ENCODE measurements at places on chromosomes 3 and 15. TPM values are rescaled to one million over a fixed set of nuclear protein-coding genes. Genes with fewer than 3 reads are reported as not detected.
A peak's percentile ranks its signal among the peaks of the same experiment; 100 is the strongest.

GRCh38 chr3:31092748-31093589 lies 198.5 kb upstream of the GADL1 start:
- H3K4me1 ChIP-seq, result peaks cover 9% of the 10 kb centered on the region
- no peaks in the 10 kb centered on the region for H3K27me3 ChIP-seq
- H3K27ac ChIP-seq, result no peak overlapping the region

RGMA gene
- polyA plus RNA-seq, result not detected

DNA sequence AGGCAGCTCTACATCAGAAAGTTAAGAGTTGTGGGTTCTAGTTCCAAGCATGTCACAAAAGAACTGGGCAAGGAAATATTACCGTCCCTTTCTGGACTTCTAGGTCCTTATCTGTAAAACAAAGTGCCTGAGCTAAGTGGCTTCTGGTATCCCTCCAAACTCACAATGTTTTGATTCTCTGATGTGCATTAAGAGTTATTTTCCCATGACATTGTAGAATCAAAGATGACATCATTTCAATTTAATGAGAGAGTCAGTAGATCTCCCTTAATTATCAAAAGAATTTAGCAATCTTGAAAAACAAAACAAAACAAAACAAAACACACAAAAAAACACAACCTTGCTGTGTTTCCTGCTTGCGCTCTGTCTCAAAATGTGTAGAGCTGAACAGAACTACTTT lies 88.7 kb downstream of the DUT start:
- H3K27ac ChIP-seq, result no peak overlapping the region
- DNase-seq, result no peak
- H3K27me3 ChIP-seq, result peaks cover 6% of the 10 kb centered on the region
- H3K4me1 ChIP-seq, result no peaks in the 10 kb centered on the region

- H3K27ac ChIP-seq, result no peak overlapping the region
- H3K4me1 ChIP-seq, result no peaks in the 10 kb centered on the region
- no peak for DNase-seq
Measured at GRCh38 chr3:128286691-128287090, 133.4 kb downstream of the EEFSEC start.

ARL8B gene
- polyA plus RNA-seq, result 37.7 TPM

DUOXA2 gene
- not detected for polyA plus RNA-seq

- H3K4me1 ChIP-seq, result peaks cover 75% of the 10 kb centered on the region
- H3K27me3 ChIP-seq, result peaks cover 18% of the 10 kb centered on the region
- H3K36me3 ChIP-seq, result peaks cover 6% of the 10 kb centered on the region
- no peak overlapping the region for H3K4me3 ChIP-seq
- no peak for DNase-seq
Measured at GRCh38 chr15:39621210-39621609, 40.3 kb downstream of the THBS1 start.

- DNase-seq, result no peak
- H3K27me3 ChIP-seq, result no peaks in the 10 kb centered on the region
- H3K4me3 ChIP-seq, result no peak overlapping the region
- H3K36me3 ChIP-seq, result no peaks in the 10 kb centered on the region
Measured at GRCh38 chr3:141104151-141104821, 53.1 kb downstream of the SPSB4 start.

GOLGA8A gene
- polyA plus RNA-seq, result 0.73 TPM

ZNF80 gene
- polyA plus RNA-seq, result 1.7 TPM

DNA sequence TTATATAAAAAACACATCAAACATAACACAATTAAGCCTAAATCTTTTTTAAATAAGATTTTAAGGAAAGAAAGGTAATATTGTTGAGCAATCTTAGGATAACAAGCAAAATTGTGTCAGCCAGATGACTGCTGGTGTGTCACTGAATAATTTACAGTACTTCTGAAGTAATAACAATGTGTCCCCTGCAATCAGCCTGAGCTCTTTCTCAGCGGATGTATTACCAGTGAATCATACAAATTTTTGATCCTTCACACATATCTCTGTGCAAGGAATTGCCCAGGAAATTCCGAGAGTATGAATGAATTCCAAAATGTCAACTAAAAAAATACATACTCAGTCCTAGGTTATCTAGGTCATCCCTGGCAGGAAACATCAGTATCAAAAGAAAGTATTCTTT lies 76.6 kb upstream of the PTX3 start:
- no peaks in the 10 kb centered on the region for H3K27me3 ChIP-seq
- no peaks in the 10 kb centered on the region for H3K36me3 ChIP-seq
- H3K27ac ChIP-seq, result no peak overlapping the region
- no peak for DNase-seq
- H3K4me1 ChIP-seq, result no peaks in the 10 kb centered on the region

OIP5 gene
- polyA plus RNA-seq, result 0.44 TPM

GRCh38 chr3:45994419-45995235 lies 997 bp downstream of the FYCO1 start:
- peak; percentile 86 for DNase-seq
- peak overlapping the region; percentile 89 for H3K27ac ChIP-seq
- peak overlapping the region; percentile 84 for H3K4me3 ChIP-seq
- peaks cover 1% of the 10 kb centered on the region for H3K36me3 ChIP-seq

PPM1L gene
- 20.5 TPM for polyA plus RNA-seq

PLA2G4F gene
- polyA plus RNA-seq, result not detected

DNA sequence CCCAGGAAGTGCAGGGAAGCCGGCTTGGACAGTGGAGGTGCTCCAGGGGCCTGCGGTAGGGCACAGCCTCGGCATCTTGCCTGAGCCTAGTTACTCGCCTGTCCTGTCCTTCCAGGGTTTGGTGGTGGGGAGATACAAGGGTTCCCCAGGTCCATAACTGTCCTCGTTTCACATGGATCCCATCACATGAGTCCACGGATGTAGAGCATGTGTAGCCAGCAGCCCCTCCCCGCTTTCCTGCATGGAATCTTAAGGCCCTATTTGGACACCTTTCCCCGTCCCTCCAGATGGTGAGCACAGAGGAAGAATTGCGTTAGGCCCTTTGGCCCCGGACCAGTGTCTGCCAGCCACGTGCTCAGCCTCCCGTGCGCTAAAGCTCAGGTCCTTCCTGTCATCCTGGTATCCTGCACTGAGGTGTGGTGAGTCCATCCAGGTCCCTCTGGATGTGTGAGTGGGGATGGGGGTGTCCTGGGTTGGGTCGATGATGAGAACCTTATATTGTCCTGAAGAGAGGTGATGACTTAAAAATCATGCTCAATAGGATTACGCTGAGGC lies 230.4 kb downstream of the SNRPN start:
- H3K27me3 ChIP-seq, result peaks cover 1% of the 10 kb centered on the region
- no peak overlapping the region for H3K4me3 ChIP-seq
- H3K27ac ChIP-seq, result no peak overlapping the region

Measured in immature natural killer cell (primary cell).